ENCODE measurements at places on chromosomes 1 and 21.
A peak's percentile ranks its signal among the peaks of the same experiment; 100 is the strongest.

- no peak overlapping the region for H3K4me3 ChIP-seq
- H3K4me1 ChIP-seq, result no peaks in the 10 kb centered on the region
- H3K27me3 ChIP-seq, result no peaks in the 10 kb centered on the region
- H3K27ac ChIP-seq, result no peak overlapping the region
- H3K36me3 ChIP-seq, result no peaks in the 10 kb centered on the region
Measured at GRCh38 chr1:80218112-80218511, 1211.6 kb upstream of the ADGRL4 start.

DNA sequence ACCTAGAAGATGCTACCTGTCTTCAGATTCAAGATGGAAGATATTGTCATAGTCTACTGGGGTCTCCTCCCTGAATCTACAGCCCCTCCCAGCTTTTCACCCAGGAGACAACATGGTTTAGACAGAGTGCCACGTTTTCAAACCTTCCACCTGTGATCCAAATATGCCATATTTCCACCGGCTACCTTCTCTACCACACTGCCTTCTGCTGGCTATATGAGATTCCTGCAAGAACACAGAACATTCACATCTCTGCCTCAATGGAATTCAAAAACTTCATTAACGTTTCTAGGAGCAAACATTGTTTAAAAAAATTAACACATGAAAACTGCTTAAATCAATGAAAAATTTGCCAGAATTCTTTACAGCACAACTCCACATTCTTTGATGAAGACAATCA, 12.9 kb upstream of the LELP1 start:
- no peak overlapping the region for H3K4me3 ChIP-seq
- DNase-seq, result no peak
- H3K36me3 ChIP-seq, result no peaks in the 10 kb centered on the region
- H3K4me1 ChIP-seq, result no peaks in the 10 kb centered on the region
- no peaks in the 10 kb centered on the region for H3K27me3 ChIP-seq

- H3K27me3 ChIP-seq, result peaks cover 2% of the 10 kb centered on the region
- peaks cover 39% of the 10 kb centered on the region for H3K36me3 ChIP-seq
- H3K4me3 ChIP-seq, result peak overlapping the region; percentile 75
- no peak overlapping the region for H3K27ac ChIP-seq
- no peak for DNase-seq
Measured at GRCh38 chr1:94205639-94206038, 31.7 kb downstream of the ARHGAP29 start.

- H3K36me3 ChIP-seq, result no peaks in the 10 kb centered on the region
- no peak overlapping the region for H3K27ac ChIP-seq
- H3K4me1 ChIP-seq, result no peaks in the 10 kb centered on the region
- DNase-seq, result peak; percentile 75
Measured at GRCh38 chr1:18597160-18598042, 33.2 kb upstream of the PAX7 start.
